Stimulated activated CD8-positive, alpha-beta memory T cell treated with anti-CD3 and anti-CD28 coated beads, Interleukin-4, amount 100 ng/mL, for 4 hours (primary cell): ENCODE measurements at places on chromosomes 11 and 22.

DNA sequence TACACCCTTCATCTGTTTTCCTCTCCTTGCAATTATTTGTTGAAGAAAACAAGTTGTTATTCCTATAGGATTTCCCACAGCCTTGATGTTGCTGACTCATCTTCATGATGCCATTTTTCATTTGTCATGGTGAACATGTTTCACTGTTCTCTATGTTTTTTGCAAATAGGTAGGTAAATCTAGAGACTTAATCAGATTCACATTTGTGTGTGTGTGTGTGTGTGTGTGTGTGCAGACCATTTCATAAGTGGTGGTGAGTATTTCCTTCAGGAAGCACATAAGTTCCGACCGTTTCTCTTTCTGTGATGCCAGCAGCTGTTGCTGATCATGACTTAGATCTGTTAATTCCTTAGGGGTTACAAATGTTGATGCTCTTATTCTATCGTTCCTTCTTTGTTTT lies 80.3 kb upstream of the IZUMO1R start:
- no peak for DNase-seq

GRCh38 chr11:61609000-61609979 lies 28.4 kb upstream of the SYT7 start:
- no peak for DNase-seq

DNA sequence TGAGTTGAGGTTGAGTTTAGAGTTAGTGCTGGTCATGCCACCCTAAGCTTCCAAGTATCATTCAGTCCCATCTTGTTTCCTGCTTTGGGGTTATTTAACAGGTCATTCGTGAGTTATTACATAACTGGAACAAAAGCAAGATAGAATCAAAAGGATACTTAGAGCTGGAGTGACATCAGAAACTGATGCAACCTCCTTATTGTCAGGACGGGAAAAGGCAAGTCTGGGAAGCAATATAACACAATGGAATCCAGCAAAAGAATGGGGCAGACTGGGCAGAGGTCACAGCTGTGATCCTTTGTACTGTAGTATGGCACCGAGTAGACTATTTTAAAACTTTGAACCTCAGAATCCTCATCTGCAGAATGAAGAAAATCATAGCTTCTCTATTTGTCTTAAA lies 4.4 kb upstream of the PRSS23 start:
- no peak for DNase-seq

DNA sequence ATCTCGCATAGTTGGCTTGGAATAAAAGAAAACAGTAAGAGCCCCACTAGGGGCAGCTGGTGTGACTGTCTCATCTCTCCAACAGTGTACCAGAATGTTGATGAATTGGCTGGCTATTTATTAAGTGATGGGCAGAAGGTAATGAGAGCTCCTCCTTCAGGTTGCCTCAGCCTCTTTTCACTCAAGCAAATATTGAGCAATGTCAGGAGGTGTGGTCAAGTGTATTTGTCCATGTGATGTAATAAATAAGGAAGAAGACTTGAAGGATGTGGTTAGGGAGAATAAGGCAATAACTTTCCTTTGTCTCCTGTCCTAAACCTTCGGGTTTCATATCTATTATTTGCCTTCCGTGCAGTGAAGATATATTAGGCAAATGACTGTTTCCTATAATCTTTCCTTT lies at the start of gene TCN1:
Gene TCN1 (minus strand): TSS at position 91 of the 400 bp plus-strand sequence. CDS start 17 bp downstream, at position 74.
- no peak for DNase-seq

- no peak for DNase-seq
Measured at GRCh38 chr11:7056828-7057513, 31.8 kb upstream of the RBMXL2 start.

- DNase-seq = no peak
Measured at GRCh38 chr11:127844876-127845275, 742.5 kb downstream of the ETS1 start.

- DNase-seq = no peak
Measured at GRCh38 chr22:30813936-30814335, 119.3 kb downstream of the OSBP2 start.

GRCh38 chr11:28491431-28491830 lies 383.2 kb downstream of the METTL15 start:
- no peak for DNase-seq

GRCh38 chr11:79019975-79020374 lies 420.9 kb downstream of the TENM4 start:
- no peak for DNase-seq

DNA sequence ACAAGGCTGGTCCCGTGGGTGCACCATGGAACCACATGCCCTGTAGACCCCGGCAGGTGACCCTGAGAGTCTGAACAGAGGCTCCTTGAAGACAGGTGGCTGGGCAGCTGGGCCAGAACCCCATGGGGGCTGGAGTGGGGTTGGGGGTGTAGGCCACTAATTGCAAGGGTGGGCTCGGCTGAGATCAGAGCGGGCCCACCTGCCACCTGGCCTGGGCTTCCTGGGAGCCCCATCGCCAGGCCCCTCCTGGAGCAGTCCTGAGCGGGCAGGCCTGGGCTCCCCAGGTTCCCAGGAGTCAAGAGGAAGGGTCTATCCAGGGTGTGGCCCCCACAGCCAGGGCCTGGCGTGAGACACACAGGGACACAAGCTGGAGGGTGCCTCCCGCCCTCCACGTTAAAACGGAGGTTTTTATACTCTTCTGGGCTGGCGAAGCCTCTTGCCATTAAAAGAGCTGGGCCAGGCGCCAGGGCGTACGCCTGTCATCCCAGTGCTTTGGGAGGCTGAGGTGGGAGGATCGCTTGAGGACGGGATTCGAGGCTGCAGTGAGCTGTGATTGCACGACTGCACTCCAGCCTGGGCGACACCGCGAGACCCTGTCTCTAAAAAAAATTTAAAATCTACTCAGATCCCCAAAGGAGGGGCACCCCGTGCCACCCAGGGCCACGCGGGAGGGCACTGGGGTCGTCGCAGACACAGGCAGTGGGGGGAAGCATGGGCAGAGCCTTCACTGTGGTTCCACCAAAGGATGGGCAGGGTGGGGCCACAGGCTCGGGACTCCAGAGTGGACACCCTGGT lies 4.8 kb upstream of the TRABD start:
- DNase-seq = no peak

GRCh38 chr22:41603873-41604332 lies 14.3 kb upstream of the PMM1 start:
- peak; percentile 26 for DNase-seq

- DNase-seq = no peak
Measured at GRCh38 chr11:47869544-47870393, 21.6 kb upstream of the NUP160 start.

GRCh38 chr11:61477727-61478148 lies 30.8 kb upstream of the LRRC10B start:
- DNase-seq = peak; percentile 32

GRCh38 chr11:68724293-68724692 lies 27.0 kb downstream of the TESMIN start:
- no peak for DNase-seq

GRCh38 chr11:19995145-19995544 lies 165.1 kb downstream of the DBX1 start:
- DNase-seq = no peak

- DNase-seq = no peak
Measured at GRCh38 chr11:78149646-78150045, 10.2 kb upstream of the ALG8 start.

- no peak for DNase-seq
Measured at GRCh38 chr11:68763181-68763721, 11.9 kb upstream of the TESMIN start.

GRCh38 chr11:34344768-34345539 lies 12.9 kb downstream of the ABTB2 start:
- no peak for DNase-seq

DNA sequence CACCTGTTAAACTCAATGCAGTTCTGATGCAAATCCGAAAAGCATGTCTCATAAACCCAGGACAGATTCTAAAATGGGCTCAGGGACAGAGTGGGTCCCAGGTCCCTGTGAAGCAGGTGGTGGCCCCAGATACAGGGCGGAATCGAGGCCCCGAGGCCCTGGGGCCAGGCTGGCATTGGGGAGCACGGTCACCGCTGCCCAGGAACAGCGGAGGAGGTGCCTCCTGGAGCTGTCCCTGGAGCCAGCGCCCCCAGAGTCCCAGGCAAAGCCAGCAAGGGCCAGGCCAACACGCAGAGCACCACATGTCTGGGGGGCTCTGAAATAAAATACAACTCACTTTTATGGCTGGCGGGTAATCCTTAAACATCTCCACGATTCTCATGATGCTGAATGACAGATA lies 10.0 kb upstream of the TTLL8 start:
- DNase-seq = no peak
